ENCODE measurements at places on chromosomes 13 and 19. TPM values are rescaled to one million over a fixed set of nuclear protein-coding genes. Genes with fewer than 3 reads are reported as not detected.
A peak's percentile ranks its signal among the peaks of the same experiment; 100 is the strongest.

The KRTDAP gene
- total RNA-seq: not detected

DNA sequence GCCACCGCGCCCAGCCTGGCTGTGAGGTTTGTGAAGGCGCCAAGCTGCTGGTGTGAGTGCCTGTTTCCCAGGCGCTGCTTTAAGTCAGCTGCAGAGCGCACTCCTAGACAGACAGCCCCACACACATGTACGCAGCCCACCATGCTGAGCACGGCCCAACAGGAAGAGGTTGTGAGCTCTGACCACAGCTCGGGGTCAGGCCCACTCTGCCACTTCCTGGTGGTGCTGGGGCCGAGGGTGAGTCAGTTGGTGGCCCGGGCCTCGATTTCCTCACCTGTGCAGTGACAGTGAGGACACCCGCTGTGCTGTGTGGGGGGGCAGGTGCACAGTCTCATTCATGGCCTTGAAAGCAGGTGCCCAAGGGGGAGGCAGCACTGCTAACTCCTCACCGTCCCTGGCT lies 106.7 kb downstream of the KDM4B start:
- DNase-seq: no peak

GRCh38 chr19:45523642-45524256 lies 16.5 kb downstream of the VASP start:
- DNase-seq: peak; percentile 77

- peak; percentile 56 for DNase-seq
These were observed 754 bp downstream of the DNAJB1 start for GRCh38 chr19:14517446-14517839.

DNA sequence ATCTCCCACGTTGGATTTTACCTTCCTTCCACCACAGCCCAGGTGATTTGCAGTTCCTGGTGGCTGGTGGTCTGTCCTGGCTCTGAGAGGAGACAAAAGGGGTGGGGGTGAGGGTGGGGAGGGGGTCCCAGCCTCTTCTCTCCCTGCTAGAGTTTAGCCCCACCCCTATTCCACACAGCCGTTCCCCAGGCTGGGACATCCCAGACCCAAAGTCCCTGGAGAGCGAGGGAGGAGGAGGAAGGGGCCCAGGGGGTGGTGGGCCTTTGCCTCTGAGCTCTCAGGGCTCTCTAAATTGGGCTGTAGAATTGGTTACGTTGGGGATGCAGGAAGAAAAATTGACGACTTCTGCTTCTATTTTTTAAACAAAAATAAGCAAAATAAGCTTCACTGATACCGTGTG lies 81.9 kb downstream of the SLC6A16 start:
- DNase-seq: no peak

- no peak for DNase-seq
These were observed 108.4 kb downstream of the ZNF557 start for GRCh38 chr19:7177926-7178325.

The NTF4 gene
- 1.2 TPM for total RNA-seq

The WDR87 gene
- not detected for total RNA-seq

- peak; percentile 20 for DNase-seq
These were observed 564 bp downstream of the HS6ST3 start for GRCh38 chr13:96090240-96091101.

The SULT2B1 gene
- total RNA-seq: 0.39 TPM

- no peak for DNase-seq
These were observed 1220.9 kb downstream of the PCDH9 start for GRCh38 chr13:66009241-66009640.

DNA sequence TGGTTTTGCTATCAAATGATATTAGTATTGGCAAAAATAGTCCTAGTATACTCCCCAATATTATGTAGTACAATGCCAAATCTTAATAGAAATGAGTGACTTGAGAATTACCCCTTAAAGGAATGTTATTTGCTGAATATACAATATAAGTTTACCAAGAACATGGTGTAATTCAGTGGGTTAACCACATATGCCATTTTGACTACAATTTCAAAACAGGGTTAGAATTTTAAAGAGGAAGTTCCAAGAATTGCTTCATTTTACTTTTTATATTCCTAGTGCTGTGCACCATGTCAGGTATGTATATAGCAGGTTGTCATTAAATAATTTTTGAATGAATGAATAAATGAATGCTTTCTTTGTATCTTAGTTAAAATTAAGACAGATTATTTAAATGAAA lies 66.3 kb downstream of the LMO7 start:
- DNase-seq: no peak

DNA sequence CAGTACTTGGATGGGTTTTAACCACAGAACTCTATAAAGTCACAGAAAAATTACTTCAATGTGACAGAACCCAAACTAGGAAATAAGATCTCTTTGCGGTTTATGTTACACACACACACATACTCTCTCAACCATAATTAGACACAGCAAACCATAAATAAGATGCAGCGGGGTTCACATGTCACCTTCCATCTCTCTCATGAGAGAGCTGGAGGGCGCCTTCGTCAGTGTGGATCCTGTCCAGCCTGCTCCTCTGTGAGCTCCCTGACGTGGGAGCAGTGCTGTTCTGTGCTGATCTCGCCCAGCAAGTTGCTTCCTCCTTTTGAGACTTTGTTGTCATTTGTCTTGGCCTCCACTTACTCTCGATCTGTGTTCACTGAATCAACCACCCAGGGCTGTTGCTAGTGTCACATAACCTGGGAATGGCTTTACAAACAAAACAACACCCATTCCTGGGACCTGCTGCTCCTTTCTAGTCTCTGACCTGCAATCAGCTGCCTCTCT lies 204.9 kb upstream of the KL start:
- no peak for DNase-seq

GRCh38 chr13:49789968-49790367 lies 2.5 kb downstream of the KPNA3 start:
- DNase-seq: no peak

The TINCR gene
- 0.15 TPM for total RNA-seq

DNA sequence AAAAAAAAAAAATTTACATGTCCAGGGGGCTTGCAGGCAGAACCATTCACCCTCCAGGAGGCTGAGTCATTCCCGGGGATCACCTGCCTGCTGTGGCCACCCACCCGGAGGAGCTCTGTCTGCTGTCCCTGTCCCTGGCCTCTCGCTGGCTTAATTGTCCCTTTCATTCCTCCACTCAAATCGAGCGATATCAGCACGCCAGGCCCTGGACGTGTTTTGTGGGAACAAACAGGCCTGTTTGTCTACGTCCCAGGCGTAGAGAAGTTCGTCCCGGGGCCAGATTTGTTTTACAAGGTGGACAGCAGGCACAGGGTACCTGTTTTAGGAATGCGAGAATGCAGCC lies 21.2 kb downstream of the SULT2B1 start:
- no peak for DNase-seq

DNA sequence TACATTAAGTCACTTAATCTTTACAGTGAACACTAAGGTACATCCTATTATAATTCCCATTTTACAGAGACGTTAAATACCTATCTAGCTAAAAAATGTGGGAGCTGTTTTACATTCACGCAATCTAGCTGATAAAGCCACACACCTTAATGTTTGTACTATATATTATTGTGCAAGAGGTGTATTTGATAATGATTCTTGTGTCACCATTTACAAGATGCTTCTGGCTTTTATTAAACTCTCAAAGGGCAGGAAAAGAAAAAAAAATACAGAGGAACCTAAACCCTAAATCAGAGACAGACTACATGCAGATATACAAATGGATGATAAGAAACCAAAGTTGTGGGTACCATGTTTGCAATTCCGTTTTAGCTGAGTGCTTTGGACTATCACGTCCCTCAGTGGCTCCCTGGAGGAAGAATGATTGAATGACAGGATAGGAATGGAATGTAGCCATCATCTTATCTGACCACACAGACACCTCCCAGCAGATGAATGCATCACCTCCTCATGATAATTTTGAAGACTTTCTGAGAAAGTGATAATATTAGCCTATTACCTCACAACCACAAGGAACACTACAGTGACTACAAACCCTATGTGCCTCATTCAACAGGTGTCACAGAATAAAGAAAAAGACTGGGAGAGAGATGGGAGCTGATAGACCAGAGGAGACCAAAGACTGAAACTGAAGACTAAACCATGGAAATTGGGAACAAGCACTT lies 230.5 kb upstream of the SERP2 start:
- DNase-seq: no peak

The ZNF540 gene
- 5.3 TPM for total RNA-seq

- no peak for DNase-seq
These were observed 65.2 kb downstream of the MICU2 start for GRCh38 chr13:21538753-21539152.

GRCh38 chr19:1854039-1854541 lies 5.8 kb upstream of the REXO1 start:
- peak; percentile 35 for DNase-seq

- no peak for DNase-seq
These were observed 11.8 kb downstream of the LDLR start for GRCh38 chr19:11101057-11101456.

- no peak for DNase-seq
These were observed 10.0 kb downstream of the SBNO2 start for GRCh38 chr19:1163934-1164683.

DNA sequence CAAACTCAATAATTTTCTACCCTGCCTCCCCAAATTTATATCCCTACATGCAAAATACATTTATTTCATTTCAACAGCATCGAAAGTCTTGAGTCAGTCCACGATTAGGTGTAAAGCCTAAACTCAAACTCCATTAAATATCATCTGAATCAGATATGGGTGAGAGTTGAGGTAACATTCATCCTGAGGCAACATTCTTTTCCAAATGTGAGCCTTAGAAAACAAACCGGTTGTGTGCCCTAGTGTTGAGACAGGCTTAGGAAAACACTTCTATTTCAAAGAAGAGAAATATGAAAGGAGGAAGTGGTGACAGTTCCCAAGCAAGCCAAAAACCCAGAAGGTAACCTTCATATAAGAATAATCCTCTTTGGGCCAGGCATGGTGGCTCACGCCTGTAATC lies 12.1 kb upstream of the ZNF441 start:
- no peak for DNase-seq

GRCh38 chr19:42471554-42472249 lies 29.0 kb upstream of the CXCL17 start:
- DNase-seq: no peak

- no peak for DNase-seq
These were observed 81.2 kb downstream of the KDM4B start for GRCh38 chr19:5050067-5050656.

GRCh38 chr19:44303976-44304568 lies 753 bp downstream of the ZNF235 start:
- no peak for DNase-seq

GRCh38 chr19:29831686-29832085 lies 19.9 kb downstream of the CCNE1 start:
- DNase-seq: no peak

DNA sequence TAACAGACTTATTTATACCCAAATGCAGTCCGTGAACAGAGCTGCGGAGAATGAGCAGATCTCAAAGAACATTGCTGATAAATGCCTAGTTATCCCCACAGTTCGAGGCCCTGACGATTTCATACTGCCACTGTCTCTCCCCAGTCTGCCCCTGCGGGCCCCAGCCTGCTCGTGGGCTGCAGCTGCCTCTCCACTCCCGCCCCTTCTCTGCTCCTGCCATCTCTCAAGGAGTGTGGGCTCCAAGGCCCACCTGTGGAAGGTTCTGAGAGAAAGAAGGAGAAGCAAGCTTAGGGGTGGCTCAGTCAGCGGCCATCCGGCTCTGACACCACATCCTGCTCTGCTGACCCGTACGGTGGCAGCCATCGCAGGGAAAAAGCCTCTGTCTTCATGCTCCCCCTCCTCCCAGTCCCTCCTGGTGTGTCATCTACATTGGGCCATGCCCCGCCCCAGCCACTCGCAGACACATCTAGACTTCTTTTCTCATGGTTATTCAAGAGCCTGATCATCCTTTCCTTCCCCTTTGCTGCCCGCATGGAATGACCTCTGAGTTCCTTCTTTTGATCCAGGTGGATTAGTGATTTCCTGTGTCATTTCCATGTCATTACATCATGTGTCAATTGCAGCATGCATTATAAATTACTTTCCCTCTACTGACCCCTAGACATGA lies 52.0 kb downstream of the EPS15L1 start:
- DNase-seq: no peak

The HCST gene
- total RNA-seq: 15.5 TPM

DNA sequence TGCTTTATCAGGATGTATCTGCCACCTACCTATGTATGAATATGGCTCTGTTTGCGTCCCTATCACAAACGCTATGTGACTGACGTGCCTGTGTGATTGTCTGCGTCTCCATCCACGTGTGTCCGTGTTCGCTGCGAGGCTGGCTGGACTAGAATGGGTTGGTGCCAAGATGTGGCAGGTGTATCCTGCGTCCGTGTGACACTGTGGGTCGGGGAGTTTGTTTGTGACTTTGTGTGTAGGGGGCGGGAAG lies 6.7 kb upstream of the HOOK2 start:
- no peak for DNase-seq

- peak; percentile 94 for DNase-seq
These were observed at the start of gene IRF2BP1 for GRCh38 chr19:45885556-45886426. Gene IRF2BP1 (minus strand): TSS chr19:45886141. CDS start chr19:45885774, 367 bp downstream.

The CGB5 gene
- not detected for total RNA-seq

The CEACAM4 gene
- total RNA-seq: 0.91 TPM

The ZNF99 gene
- total RNA-seq: 0.18 TPM

GRCh38 chr19:45769821-45770191 lies 754 bp upstream of the SIX5 start:
- DNase-seq: peak; percentile 66

GRCh38 chr19:9883764-9884163 lies 48.6 kb downstream of the PIN1 start:
- DNase-seq: no peak

- DNase-seq: no peak
These were observed 1299.9 kb upstream of the MIR17HG start for GRCh38 chr13:90047600-90047999.

- DNase-seq: no peak
These were observed 42.7 kb upstream of the ABCC4 start for GRCh38 chr13:95343944-95344343.

The SIGLEC11 gene
- total RNA-seq: 0.39 TPM

The ZNF83 gene
- total RNA-seq: 19.3 TPM

DNA sequence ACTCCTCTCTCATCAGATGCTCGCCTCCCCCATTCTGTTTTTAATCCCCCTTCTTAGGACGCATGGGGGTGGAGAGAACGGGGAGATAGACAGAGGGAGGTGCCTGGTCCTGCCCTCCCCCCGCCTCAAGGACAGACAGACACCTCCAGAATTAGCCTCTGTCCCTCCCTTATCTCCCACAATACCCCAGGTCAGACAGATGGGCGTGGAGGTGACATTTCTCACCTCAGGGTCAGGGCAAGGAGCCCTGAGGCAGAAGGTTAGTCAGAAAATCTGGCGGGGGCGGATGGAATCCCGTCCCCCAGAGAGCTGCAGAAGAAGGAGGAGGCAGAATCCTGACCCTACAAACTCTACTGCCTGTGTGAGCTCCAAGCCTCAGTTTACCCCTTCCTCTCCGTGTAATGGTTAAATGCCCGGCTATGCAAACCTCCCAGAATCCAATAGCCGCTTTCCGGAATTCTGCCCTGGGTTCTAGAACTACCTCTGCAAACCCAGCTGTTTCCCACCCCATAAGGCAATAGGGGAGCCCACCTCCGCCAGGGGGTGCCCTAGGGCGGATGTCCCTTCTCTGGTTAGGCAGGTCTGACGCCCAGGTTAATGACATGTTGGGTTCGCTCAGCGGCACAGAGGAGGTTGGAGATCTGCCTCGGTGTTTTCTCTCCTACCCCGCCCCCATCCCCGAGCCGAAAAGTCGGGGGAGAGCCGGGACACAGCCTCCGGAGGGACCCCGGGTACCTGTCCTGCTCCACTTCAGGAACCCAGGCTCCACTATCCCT lies 900 bp downstream of the PPP1R13L start:
- peak; percentile 76 for DNase-seq

The ZNF345 gene
- 4.5 TPM for total RNA-seq

The SYMPK gene
- 29.6 TPM for total RNA-seq

The ZNF429 gene
- 6.2 TPM for total RNA-seq

All from left cardiac atrium (tissue), 4 donors.